ENCODE measurements at places on chromosomes 12 and 14.

GRCh38 chr12:120247621-120248030 is 17.9 kb downstream of the PXN start:
- no peak for DNase-seq

DNA sequence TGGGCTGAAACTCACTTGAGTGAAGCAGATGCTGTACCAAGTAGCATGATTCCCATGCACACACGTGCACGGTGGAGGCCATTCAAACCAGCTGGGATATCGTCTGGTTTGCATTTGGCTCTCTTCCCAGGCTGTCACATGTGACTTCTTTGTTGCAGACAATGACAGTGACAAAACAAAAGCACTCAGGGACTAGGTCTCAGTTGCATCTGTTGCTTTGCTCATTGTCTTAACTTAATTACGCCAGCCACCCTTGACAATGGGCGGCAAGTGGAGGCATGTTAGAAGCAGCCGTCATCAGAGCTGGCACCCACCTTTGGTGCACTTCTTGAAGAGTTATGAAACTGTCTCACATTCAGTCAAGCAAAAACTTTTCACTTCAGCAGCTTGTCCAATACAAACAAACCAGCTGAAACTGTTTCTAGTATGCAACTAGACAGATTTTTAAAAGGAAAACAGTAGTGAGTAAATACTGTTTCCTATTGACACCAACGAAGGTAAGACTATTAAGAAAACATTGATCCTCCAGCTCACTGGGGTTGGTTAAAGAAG is 74.3 kb downstream of the IGF1 start:
- DNase-seq: no peak

GRCh38 chr12:24488091-24488596 is 460.8 kb downstream of the BCAT1 start:
- no peak for DNase-seq

GRCh38 chr12:58703866-58704265 is 216.4 kb downstream of the LRIG3 start:
- DNase-seq: no peak

- peak; percentile 6 for DNase-seq
These were observed 6.0 kb upstream of the IL22 start for GRCh38 chr12:68259318-68259940.

GRCh38 chr12:3961591-3961990 is 88.4 kb upstream of the PARP11 start:
- no peak for DNase-seq

- DNase-seq: peak; percentile 80
These were observed 14.7 kb downstream of the GPR68 start for GRCh38 chr14:91229743-91230200.

GRCh38 chr12:102951841-102952240 is 5.6 kb upstream of the ASCL1 start:
- no peak for DNase-seq

DNA sequence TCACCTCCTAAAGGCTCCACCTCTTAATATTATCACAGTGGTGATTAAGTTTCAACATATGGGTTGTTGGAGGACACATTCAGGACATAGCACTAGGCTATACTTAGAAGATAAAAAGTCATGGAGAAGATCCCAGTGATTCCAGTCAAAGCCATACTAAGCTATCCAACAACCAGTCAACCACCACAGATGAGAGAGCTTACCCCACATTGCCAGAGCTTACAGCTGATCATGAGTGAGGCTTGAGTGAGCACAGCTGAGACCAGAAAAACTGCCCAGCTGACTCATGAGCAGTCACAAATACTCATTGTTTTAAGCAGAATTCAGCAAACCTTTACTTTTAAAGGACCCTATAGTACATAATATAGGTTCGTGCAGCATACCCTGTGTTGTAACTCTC is 85.1 kb downstream of the DRAM1 start:
- no peak for DNase-seq

DNA sequence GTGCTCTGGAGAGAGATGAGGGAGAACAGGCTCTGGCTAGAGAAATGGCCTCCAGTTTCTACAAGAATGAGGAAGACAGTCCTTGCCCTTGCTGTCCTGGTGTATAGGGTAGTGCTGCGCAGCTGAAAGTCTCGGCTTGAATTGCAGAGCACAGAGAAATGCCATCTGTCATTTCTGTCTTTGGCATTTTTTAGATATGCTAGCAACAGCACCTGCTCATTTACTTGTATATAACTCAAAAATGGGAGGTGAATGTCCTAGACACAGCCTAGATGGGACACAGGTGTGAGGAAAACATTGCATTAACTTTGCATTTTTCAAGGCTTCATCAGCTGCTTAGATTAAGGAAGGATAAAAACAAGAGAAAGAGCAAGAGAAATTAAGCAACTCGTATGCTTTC is 35.8 kb downstream of the GPR19 start:
- DNase-seq: no peak

- DNase-seq: no peak
These were observed 31.7 kb upstream of the EVL start for GRCh38 chr14:100033347-100034075.

DNA sequence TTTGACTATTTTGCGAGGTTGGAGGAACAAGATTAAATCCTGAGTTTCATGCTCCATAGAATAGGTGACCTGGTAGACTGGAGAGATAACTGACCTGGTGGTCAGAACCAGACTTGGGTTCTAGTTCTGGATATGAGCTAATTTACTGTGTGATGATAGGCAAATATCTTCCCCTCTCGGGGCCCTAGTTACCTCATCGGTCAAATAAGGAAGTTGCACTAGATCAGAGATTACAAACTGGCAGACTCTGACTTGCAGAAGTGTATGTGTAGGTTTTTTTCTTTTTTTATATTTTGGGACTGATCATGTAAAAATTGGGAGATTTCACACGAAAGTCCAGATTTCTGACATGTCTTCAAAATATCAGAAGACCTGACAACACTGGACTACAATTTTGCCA is 37.0 kb downstream of the RPH3A start:
- no peak for DNase-seq

DNA sequence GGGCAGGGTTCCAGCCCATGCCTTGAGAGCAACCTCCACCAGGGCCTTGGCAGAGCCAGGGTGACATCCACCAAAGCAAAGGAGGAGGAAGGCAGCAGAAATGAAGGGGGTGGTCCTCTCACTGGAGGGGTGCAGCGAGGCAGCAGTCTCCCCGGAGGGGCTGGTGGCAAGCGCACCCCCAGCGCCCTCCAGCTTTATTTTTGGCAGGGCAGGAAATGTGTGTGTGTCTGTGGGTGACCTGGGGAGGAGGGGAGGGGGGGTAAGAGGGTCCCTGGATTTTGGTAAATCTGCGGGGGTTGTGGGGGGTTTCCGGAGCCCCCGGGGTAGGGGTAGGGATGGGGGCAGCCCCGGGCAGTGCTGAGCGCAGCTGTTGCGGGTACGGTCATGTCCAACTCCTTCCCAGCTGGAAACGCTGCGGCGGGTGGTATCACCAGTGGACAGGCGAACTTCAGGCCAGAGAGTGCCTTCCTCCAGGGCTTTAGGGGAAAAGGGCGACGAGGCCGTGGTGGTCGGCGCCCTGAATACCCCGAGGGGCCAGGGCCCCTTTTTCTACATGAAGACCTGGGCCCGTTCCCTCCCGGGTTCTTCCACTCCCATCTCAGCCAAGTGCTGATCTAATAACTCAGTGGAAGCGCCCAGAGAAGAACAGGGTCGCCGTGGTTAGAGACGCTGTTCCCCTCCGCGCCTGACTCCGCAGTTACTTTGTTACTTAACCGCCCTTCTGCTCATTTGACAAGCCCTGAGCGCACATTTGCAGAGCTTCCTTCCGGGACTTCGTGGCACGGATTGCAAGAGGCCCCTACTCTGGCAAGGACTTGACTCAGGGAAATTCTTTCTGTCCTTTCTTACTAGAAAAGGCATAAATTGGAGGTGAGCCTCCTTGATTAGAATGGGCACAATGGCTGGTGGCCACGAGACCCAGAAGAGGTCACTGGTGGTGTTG is 55.2 kb downstream of the FOS start:
- DNase-seq: peak; percentile 64

DNA sequence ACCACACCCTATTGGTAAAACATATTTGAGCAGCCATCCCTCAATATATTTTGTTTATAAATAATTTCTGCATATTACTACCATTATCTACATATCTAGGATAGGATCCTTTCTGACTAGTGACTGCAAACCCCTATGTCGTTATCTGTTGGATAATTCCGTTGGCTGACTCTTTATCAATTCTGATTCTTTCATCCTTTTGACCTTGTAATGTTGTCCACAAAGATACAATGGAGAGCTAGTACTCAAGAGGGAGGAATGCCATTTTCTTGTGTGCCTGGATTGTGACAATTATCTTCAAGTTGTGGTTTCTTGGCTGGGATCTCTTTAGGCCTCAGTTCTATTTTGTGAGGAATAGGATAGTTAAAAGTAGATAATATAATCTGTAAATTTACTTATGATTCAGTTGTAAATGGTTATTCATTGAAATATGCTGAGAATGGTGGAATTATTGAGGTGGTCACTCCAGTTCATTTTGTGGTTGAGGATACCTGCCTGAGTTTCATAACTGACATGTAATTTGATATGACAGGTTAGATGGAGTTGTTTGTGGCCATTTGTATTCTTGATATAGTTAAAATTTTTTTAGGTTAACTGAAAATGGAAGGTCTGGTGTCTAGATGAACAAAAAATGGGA is 10.1 kb downstream of the CHST11 start:
- DNase-seq: no peak

DNA sequence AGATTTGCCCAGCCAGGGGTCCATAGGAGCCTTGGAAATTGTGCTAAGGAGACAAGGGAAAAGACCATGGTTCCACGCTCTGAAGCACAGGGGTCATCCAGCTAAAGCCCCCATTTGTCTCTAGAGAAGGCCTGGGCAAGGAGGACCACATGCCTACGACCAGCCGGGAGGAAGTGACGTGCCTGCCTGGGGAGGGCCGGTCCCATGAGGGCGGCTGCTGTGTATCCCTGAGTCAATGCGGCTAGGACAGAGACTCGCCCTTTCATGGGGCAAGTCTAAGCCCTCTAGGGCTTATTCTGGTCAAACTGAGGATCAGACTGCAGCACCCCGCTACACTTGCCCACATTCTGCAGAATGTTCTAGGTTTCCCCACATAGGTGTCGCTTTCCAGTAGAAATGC is 20.6 kb upstream of the RIN3 start:
- no peak for DNase-seq

DNA sequence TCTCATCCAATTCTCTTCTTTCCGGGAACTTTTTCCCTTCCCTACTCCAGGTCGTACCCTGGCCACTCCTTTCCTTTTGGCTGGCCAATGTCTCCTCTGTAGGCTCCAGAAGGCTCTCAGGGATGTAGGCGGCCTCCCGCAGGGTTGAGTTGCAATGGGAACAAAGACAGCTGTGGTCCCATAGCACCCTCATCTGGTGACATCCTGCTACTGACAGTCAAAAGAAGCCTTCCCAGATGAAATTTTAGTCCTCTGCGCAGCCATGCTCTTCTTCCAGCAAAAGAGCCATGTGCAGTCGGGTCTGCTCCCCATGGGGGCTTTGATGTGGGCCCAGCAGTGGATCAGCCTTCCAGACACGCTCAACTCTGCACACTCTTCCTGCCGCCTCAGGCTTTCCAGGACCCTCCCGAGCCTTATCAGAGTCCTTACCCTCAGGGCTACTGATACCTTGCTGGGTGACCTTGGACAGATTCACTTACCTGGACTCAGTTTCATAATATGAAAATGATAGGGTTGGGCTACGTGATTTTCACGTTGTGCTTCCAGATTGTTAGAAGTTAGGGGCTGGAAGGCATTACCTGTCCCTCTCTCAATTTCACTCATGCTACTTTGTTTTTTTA is 5.5 kb upstream of the CELA1 start:
- peak; percentile 57 for DNase-seq

GRCh38 chr12:41967668-41968500 is 176.8 kb downstream of the GXYLT1 start:
- no peak for DNase-seq

DNA sequence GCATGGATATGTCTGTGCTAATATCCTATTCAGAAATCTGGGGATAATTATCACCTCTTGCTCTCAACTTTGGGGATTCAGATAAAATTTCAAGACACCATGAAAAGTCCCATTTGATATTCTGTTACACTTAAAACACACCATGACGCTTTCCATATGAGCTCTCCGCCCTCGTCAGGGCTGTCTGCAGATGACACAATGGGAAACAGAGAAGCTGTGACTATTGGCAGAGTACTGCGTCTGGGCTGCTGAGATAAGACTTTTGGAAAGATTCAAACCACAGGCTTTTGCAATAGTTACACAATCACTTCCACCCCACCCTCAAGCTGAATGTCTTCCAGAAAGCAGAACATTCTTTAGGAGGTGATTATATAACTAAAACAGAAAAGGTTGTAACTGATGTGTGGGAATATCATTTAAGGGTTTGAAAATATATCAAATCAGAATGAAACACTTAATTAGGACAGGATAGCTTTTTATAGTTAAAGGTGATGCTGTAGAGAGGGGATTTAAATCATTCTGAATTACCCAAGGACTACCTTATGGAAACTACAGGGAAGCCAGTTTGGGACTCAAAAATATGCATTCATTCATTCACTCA is 75.3 kb upstream of the TMPO start:
- DNase-seq: peak; percentile 25

DNA sequence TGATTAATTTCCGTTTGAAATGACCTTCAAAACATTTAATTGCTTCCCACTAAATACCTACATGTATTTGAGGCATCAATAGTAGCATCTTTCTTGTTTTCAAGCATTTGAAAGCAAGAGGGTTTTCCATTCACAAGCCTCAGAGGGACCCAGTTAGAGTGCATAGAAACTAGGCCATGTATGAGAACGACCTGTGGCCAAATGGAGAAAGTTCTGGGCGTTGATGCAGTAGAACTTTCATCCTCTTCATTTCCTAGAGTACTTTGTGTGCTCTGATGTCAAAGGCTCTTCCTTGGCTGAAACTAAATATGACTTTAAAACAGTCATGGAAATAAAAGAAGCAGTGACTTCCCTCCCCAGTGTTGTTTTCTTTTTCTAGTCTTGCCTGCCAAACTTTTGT is 944 bp upstream of the DHRS7 start:
- DNase-seq: peak; percentile 40

DNA sequence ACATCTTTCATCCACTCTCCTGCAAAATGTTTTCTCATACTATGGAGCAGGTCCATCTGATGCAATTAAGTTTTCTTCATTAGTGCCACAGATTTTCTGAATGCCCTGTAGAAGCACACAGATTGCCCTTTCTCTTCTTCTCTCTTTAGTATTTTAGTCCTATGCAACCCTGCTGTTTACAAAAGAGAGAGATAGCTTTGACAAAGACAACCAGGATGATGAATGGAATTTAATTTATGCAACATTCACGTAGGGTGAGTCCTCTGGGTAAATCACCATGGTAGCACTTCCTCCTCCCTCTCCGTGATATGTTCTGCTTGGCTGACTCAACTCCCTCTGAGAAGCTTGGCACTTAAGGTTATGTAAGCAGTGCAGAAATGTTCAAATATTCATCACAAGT is 400.9 kb upstream of the PDE3A start:
- no peak for DNase-seq

All from CD4-positive, alpha-beta T cell treated with Interleukin-12 subunit alpha and Interleukin-12 subunit beta, for 1 hour (primary cell).